Hepatic stellate cell (primary cell): ENCODE measurements at places on chromosomes 11 and 22.

- no peak for DNase-seq
Measured at GRCh38 chr11:123063826-123064657, 2.1 kb upstream of the HSPA8 start.

GRCh38 chr22:21098099-21098671 lies 52.4 kb downstream of the LRRC74B start:
- DNase-seq = no peak

DNA sequence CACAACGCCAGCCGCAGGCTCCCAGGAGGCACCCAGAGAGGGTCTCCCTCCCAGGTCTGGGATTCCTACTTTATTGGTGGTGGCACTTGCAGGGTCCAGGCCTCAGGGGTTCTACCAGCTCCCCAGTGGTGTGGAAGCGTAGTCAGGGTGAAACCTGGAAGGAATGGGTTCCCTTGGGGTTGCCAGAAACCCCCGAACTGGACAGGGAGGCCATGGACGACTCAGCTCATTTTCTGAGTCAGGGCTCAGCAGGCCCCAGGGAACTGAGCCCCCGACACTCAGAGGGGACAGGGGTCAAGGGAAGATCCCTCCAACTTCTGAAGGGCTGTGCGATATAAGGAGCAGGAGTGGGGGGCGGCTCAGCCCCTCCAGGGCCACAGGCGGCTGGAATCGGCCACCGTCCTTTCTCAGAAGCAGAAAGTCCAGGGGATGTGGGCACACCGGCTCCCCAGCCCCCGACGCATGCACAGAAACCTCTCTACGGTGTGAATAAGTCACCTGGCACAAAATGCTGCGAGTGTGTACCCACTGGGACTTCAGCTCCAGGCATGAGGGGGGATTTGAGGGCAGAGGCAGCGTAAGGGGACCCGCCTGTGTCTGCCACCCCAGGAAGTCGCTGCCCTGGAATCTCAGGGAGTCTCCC lies 25.1 kb downstream of the MRGPRG start:
- DNase-seq = no peak

DNA sequence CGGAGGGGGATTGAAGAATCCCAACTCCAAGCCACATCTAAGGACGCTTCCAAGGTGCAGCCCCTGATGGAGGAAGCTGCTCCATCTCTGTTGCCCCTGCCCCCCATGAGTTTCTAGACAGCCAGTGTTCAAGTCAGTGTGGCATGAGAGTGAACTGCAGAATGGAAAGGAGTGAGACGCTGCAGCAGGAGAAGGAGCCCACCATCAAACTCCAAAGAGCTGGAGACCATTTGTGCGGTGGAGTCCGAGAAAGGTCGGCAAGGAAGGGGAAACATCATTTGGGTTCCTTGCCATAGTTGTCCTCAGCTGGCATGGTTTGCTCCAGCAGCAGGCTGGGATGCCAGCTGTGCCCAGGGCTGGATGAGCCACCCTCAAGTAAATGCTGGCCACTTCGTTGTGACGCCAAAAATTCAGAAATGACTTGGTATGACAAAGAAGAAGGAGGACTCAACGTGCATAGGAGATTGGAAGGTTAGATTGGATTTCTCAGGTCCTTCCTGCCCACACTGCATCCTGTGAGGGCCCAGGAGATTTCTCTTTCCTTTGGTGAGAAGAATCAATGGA lies 16.4 kb downstream of the APOL2 start:
- no peak for DNase-seq

GRCh38 chr22:48758881-48759875 lies 1068.5 kb downstream of the BRD1 start:
- DNase-seq = no peak

DNA sequence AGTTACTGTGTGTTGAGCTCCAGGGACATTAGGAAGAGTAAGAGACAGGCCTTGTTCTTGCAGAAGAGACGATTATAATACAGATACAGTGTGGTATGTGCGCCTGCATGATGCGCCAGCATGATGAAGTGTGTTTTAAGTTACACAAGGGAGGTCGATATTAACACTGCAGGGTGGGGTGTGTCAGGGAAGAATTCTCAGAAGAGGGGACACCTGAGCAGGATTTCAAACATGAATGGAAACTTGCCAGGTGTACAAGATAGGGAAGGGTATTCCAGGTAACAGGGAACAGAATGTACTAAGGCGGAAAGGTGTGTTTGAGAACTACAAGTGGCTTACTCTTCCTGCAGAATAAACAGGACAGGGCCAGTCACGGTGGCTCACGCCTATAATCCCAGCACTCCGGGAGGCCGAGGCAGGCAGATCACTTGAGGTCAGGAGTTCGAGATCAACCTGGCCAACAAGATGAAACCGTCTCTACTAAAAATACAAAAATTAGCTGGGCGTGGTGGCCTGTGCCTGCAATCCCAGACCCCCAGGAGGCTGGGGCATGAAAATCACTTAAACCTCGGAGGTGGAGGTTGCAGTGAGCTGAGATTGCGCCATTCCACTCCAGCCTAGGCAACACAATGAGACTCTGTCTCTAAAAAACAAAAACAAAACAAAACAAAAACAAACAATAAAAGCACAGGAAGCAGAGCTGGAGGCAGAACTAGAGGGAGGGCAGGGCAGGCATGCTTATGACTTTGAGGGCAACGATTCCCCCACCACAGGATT lies 59.0 kb downstream of the SYN3 start:
- no peak for DNase-seq

GRCh38 chr11:72598906-72599305 lies 75.3 kb downstream of the PDE2A start:
- peak; percentile 75 for DNase-seq

DNA sequence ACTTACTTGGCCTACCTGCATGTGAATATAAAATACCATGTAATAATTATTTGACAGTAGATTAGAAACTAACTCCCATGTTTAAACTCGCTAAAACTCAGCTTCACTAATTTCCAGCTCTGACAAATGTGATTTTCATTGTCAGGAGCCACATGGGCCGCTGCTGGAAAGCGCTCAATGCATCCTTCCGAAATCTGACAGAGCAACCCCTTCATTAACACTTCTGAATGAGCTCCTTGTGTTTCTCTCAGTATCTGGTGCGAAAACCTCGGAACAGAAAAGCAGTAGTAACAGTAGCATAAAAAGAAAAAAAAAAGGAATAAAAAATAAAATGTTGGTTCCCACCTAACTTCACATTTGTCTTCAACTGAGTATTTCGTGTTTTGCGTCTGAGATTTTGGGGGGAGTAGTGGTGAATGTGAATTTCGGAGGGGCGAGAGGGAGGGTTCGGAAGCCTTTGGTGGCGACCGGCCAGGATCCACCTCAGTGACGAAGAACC lies 710 bp downstream of the MTCH2 start:
- DNase-seq = no peak

- DNase-seq = no peak
Measured at GRCh38 chr11:59205648-59206047, 7.1 kb downstream of the MPEG1 start.

DNA sequence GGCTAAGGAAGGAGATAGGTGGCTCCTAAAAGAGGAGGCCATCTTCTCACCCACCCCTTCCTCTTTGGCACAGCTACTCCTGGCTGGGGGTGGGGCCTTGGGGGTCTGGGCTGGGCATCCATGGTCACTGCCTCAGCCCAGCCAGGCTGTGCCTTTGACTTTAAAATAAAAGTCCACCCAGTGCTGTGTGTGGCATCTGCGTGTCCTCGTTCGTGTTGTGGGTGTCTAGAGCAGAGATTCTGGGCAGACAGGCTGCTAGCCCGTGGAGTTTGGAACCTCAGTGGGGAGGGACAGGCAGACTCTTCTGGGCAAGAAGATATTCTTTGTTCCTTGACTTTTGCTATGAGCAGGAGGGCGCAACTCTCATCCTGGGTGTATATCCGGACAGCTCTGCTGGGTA lies 13.1 kb downstream of the RPS6KA4 start:
- DNase-seq = no peak

- peak; percentile 6 for DNase-seq
Measured at GRCh38 chr11:97614606-97615005, 1224.8 kb downstream of the JRKL start.

- no peak for DNase-seq
Measured at GRCh38 chr22:25062386-25063085, 110.0 kb downstream of the KIAA1671 start.

- DNase-seq = no peak
Measured at GRCh38 chr11:59191095-59191494, 19.2 kb downstream of the DTX4 start.

GRCh38 chr11:57457643-57458023 lies 2.7 kb upstream of the RTN4RL2 start:
- DNase-seq = no peak

- no peak for DNase-seq
Measured at GRCh38 chr22:43234264-43234988, 47.5 kb upstream of the TTLL12 start.

GRCh38 chr22:44870021-44870420 lies 117.6 kb downstream of the ARHGAP8 start:
- no peak for DNase-seq

DNA sequence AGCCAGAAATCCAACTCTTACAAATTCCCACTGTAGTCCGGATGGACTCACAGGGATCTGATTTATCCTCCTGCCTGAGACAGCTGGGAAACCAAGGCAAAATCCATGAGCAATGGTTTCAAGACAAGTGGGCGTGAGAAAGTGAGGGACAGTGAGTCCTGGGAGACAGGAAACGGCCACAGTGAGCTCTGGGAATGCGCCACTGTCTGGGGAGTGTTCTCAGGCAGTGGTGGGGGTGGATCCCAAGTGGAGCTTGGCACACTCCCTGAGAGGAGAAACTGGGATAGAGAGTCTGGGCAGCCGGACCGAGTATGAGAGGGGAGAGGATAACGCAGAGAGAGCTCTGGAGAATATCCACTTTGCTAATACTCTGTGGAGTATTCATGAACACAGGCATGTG lies 9.8 kb downstream of the IL17REL start:
- peak; percentile 58 for DNase-seq

GRCh38 chr11:65864706-65865471 lies 4.7 kb downstream of the MUS81 start:
- no peak for DNase-seq

- no peak for DNase-seq
Measured at GRCh38 chr11:117875382-117876058, 938 bp downstream of the FXYD6 start.

GRCh38 chr11:76230392-76230791 lies 24.1 kb upstream of the WNT11 start:
- no peak for DNase-seq

GRCh38 chr22:27726686-27727449 lies 74.7 kb downstream of the MN1 start:
- peak; percentile 86 for DNase-seq

DNA sequence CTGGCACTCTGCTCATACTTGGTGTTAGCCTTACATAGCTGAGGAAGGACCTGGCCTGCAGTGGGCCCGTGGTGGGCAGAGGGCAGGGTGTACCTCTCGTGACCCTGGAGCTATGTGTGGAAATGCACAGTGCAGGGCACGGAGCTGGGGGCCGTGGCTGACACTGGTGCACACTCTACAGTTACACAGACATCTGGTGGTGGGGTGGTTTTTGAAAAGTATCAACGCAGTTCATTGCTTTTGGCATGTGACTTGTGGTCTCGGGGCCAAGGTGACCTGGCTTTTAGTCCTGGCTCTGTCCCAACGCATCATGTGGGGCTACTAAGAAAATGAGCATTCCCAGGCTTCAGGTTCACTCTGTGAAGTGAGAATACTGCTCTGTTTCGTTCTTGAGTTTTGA lies 553.6 kb downstream of the NTM start:
- DNase-seq = peak; percentile 11

DNA sequence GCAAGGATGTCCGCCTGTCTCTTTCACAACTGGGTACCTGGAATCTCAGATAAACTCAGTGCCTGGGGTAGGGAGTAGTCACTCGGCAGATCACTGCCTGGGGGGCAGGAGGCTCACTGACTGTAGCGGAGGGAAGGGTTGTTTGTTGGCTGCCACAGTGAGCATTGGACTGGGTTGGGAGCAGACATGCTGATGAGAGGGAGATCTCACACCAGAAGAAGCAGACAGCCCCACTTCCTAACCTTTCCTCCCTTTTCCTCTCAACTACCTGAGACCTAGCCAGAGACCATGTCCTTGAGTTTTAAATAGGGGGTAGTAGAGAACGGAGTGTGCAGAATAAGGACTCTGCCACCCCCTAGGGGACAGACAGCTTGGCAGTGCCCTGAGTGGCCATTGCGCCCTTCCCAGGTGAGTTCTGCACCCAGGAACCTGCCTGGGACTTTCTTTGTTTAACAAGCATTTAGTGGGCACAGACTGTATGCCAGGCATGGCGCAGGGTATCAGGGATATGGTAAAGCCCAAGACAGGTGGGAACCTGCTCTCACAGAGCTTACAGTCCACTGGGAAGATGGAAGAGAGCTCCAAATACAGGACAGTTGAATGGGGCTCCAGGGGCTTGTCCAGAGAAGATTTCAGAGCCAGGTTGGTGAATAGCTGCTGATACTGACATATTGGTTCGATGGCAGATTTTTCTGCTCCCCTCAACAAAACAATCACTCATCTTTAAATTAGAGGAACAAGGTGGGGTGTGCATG lies 115.7 kb upstream of the NNMT start:
- DNase-seq = no peak

GRCh38 chr11:75706260-75706729 lies 11.3 kb upstream of the MOGAT2 start:
- peak; percentile 78 for DNase-seq

GRCh38 chr11:114109206-114110090 lies 49.9 kb downstream of the ZBTB16 start:
- DNase-seq = no peak

DNA sequence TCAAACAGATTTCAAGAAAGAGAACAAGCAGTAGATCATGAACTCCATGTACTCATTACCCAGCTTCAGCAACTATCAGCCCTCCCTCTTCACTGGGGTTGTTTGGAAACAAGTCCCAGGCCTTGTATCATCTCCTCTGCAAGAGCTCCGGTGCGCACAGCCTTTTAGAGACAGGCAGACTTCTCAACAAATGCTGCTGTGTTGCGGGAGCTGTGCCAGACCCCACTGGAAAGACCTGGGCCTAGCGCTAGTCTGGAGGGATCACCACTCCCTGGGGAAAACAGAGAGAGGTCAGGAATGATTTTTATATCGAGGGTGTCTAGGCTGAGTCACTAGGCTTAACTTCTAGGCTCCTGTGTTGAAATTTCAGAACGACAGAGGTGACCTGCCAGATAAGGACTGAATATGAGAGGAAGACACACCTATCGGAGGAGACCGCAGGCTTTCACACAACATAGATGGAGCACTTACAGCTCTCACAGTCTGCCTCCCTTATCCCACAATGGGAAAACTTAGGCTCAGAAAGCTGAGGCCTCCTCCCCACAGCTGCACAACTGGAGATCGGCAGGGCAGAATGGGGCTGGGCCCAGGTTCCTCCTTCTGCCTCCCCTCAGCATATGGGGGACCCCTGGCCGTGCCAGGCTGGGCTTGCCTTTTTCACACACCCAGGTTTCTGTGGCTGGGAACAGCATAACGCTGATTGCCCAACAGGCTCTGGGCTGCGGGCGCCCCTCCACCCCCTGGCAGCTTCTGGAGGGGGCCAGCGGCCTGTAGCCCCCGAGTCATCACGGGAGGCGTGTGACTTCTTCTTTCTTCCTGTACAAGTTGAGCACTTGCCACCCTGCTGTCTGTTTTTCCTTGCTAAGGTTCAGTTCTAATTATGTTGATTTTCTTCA lies 86.0 kb downstream of the PKNOX2 start:
- no peak for DNase-seq
